NCI-H2029 treated with DMSO at 0.1 percent for 48 hours (cell line): ENCODE measurements at places on chromosomes 6 and 20.
A peak's percentile ranks its signal among the peaks of the same experiment; 100 is the strongest.

GRCh38 chr6:112296122-112296521, 41.8 kb upstream of the LAMA4 start:
- DNase-seq = no peak

GRCh38 chr6:87540539-87540938, 49.2 kb downstream of the RARS2 start:
- DNase-seq = no peak

GRCh38 chr6:35501784-35502183, 4.9 kb upstream of the TEAD3 start:
- no peak for DNase-seq

DNA sequence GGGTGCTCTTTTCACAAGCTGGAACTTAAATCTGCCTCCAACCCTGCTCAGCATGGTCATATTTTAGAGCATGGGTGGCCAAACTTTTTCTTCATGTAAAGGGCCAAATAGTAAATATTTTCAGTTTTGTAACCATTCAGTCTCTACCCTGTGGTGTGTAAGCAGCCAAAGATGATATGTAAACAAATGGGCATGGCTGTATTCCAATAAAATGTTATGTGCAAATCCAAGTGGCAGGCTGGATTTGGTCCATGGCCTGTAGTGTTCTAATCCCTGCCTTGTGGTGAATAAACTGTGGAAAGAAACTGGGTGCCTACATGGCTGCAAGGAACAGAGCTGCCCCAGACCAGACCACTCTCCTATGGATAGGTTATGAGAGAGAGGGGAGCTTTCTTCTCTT, 32.7 kb downstream of the OGFRL1 start:
- no peak for DNase-seq

GRCh38 chr6:50380406-50381098, 330.8 kb upstream of the DEFB112 start:
- no peak for DNase-seq

DNA sequence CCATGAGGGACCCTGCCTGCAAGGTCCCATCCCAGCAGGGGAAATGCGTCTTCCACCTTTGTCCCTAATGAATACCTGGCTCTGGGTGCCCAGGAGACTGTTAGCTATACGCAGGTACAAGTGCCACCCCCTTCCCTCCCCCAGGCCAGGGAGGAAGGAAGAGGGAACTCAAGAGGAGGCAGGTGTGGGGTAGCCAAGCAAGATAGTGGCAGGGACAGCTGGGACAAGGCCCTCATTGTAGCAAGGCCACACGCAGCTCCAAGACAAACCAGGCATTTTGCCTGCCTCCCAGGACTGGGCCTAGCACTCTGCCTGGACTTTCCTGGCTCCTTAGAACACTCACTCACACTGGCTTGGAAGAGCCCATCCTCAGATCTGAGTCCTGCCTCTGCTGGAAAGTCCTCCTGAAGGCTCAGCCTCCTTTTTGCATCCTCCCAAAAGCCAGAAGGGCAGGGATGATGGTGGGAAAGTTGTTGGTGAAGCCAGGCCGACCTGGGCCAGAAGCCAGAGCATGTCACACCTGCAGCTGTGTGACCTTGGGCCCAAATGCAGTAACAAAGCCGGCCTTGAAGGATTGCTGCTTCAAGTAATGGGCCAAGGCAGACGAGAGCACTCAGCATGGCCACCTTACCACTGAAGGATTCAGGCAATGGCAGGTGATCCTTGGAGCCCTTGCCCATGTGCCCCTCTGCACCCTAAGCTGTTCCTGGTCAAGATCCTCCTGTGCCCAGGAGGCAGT, 27.7 kb downstream of the SNPH start:
- DNase-seq = no peak

DNA sequence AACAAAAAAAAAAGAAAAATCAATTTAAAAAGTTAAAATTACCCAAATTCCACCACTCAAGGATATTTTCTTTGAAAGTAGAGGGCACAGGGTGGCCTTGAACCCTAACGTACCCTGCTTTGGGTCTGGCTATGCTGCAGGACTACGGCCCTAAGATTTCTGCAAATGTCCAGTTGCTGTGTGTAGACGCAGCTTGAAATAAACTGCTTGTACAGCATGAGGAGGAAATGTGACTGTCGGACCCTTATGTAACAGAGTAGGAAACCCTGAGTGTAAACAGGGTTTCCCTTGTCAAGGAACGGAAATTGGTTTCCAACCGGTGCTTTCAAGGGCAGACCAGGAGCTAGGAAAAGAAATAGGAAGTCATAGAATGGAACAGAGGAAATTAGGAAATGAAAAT, 60.7 kb upstream of the SHLD1 start:
- no peak for DNase-seq

GRCh38 chr20:9280666-9281065, 211.8 kb downstream of the PLCB4 start:
- no peak for DNase-seq

GRCh38 chr6:44223319-44224028, at the start of gene SLC29A1:
Gene SLC29A1, plus strand, starts transcription at chr6:44223595. Its CDS starts 3,719 bp downstream, at chr6:44227314.
- no peak for DNase-seq

DNA sequence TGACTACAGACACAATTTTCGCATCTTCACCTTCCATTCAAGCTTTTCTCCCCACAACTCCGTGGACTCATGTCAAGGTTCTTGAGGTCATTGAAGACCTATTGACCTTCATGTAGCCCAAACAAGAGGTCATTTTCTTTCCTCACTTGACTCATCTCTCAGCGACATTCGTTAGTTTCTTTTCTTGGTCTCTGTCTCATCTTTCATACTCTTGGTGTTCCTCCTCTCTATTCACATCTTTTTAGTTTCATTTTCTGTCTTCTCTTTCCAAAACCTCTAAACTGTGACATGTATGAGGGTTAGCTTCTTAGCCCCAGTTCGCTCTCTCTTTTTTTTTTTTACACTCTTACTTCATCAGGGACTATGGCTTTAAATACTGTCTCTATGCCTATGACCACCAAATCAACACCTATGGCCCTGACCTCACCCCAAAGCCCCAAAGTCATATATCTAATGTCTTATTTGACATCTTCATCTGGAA, 128.6 kb upstream of the BACH2 start:
- DNase-seq = no peak

DNA sequence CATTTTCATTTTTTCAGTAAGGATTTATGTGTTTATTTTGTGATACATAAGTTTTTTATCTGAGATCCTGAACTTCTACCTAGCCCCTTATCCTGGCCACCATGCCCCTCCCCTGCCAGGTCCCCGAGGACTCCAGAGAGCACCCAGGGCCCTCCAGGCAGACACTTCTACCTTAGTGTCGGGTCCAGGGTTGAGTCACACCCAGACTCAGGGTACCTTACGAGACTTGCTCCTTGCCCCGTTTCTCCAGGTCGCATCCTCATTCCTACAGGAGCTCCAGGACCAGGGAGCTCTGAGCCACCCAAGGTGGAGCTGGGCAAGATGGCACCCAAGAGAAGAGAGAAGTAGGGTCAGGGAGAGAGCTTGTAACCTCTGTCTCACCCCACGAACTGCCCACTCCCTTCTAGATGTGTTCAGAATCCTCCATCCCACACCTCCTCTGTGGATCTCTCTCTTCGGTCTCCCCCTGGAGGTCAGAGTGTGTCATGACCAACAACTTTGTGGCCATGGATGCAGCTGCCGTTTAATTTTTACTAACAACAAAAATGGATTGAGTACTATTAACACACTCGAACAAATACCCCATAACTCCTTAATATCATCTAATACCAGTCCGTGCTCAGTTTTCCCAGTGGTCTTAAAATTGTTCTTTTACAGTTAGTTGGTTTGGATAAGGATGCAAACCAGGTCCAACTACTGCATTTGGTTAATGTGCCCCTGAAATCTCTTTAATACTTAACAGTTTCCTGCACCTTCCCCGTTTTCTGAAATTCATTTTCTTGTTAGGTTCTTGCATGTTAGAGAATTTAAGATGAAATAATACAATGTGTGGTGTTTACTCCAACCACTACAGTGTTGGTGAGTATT, 130.6 kb upstream of the INSM1 start:
- peak; percentile 7 for DNase-seq

GRCh38 chr6:38495518-38495917, 144.2 kb downstream of the BTBD9 start:
- DNase-seq = no peak

- DNase-seq = peak; percentile 33
Measured at GRCh38 chr20:13877793-13878192, 93.0 kb downstream of the NDUFAF5 start.

DNA sequence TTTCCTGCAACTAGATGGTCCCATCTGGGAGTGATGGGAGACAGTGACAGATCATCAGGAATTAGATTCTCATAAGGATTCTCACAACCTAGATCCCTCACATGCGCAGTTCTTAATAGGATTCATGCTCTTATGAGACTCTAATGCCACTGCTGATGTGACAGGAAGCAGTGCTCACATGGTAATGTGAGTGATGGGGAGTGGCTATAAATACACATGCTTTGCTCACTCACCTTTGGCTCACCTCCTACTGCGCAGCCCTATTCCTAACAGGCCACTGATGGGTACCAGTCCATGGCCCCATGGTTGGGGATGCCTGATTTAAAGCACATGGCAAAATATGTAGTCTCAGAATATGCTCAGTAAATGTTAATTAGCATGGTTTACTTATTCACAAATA, 80.6 kb upstream of the MBOAT1 start:
- DNase-seq = no peak

- DNase-seq = no peak
Measured at GRCh38 chr6:79864421-79864820, 82.9 kb downstream of the ELOVL4 start.

DNA sequence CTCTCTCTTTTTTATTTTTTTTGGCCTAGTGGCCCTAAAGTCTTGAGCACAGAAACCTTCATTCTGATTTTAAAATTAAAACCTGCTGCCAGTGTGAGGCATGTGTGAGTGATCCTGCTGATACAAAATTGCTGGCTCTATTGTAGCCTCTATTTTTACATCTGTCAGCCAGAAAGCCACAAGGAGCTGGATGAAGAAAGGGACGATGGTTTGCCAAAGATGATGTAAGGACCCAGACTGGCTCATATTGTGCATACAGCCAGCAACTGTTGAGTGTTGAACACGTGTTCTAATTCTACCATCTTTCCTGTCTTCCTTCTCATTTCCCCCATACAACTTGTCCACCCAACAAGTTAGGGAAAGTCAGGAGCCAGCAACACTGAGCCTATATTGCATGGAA, 40.8 kb upstream of the ATXN1 start:
- DNase-seq = no peak

GRCh38 chr6:15200087-15200486, 45.8 kb upstream of the JARID2 start:
- DNase-seq = no peak

- no peak for DNase-seq
Measured at GRCh38 chr6:9334979-9335378, 899.6 kb upstream of the SLC35B3 start.

GRCh38 chr6:169185692-169186485, 67.8 kb downstream of the THBS2 start:
- no peak for DNase-seq

DNA sequence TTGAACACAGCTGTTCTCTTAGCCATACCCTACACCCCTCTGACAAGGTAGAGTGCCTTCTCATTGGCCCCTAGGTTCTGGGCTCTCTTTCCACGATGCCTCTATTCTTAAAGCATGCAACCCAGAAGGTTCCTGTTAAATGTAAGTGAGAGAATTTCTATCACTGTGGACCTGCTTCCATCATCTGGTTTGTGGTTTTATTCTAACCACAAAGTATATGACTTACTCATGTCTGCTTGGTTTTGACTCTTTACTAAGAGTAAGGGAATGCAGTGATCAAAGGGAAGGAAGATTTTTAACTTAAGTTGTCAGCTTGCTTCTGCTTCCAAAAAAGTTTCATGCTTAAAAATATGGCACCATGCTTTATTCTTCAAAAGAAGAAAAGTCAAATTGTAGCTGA, 80.2 kb downstream of the ANKEF1 start:
- DNase-seq = no peak

GRCh38 chr6:69465866-69466265, 330.9 kb downstream of the LMBRD1 start:
- no peak for DNase-seq

DNA sequence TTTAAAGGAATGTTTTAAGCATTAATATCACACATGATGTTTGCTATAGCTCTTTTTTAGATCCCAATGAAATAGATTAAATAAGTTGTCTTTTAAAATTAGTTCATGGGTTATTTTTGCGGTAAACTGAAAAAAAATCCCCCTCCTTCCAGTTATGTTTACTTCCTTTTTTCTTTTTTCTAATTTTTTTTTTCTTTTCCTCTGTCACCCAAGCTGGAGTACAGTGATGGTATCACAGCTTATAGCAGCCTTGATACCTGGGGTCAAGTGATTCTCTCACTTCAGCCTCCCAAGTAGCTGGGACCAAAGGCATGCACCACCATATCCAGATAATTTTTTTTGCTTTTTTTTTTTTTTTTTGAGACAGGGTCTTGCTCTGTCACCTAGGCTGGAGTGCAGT, 17.8 kb upstream of the SCAF8 start:
- no peak for DNase-seq

- DNase-seq = no peak
Measured at GRCh38 chr6:129120856-129121638, 238.1 kb downstream of the LAMA2 start.

DNA sequence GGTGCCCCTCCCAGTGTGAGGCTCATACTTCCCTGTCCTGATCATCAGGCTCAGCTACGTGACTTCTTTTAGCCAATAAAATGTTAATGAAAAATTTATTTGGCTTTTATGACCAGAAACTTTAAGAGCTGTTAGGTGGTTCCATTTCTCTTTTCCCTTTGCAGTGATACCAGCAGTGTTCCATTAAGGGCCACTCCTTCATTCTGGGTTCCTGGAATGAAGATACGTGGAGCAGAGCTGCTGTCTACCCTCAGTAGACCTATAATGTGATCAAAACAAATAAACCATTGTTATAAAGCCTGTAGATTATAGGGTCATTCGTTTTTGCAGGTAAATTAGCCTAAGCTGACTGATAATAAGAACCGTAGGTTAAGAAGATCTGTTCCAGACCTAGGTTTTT, 228.0 kb downstream of the ZFAND3 start:
- no peak for DNase-seq

- DNase-seq = no peak
Measured at GRCh38 chr20:63697357-63697867, 960 bp downstream of the TNFRSF6B start.

DNA sequence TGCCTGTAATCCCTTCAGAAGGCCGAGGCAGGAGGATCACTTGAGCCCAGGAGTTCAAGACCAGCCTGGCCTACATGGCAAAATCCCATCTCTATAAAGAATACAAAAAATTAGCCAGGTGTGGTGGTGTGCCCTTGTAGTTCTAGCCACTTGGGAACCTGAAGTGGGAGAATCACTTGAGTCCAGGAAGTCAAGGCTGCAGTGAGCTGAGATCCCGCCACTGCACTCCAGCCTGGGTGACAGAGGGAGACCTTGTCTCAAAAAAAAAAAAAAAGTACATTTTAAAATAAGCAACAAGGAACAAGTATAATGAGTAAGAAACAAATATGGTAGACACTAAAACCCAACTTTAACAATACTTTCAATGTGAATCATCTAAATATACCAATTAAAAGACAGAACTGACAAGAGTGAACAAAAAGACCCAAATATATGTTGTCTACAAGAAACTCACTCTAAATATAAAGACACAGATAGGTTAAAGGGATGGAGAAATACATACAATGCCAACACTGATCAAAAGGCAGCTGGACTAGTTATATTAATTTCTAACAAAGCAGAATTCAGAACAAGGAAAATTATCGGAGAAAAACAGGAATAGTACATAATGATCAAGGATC, 37.7 kb downstream of the RANBP9 start:
- DNase-seq = peak; percentile 45
